Right atrium auricular region (tissue), 2 donors: ENCODE measurements at places on chromosomes 7 and 10. TPM values are rescaled to one million over a fixed set of nuclear protein-coding genes. Genes with fewer than 3 reads are reported as not detected.

DNA sequence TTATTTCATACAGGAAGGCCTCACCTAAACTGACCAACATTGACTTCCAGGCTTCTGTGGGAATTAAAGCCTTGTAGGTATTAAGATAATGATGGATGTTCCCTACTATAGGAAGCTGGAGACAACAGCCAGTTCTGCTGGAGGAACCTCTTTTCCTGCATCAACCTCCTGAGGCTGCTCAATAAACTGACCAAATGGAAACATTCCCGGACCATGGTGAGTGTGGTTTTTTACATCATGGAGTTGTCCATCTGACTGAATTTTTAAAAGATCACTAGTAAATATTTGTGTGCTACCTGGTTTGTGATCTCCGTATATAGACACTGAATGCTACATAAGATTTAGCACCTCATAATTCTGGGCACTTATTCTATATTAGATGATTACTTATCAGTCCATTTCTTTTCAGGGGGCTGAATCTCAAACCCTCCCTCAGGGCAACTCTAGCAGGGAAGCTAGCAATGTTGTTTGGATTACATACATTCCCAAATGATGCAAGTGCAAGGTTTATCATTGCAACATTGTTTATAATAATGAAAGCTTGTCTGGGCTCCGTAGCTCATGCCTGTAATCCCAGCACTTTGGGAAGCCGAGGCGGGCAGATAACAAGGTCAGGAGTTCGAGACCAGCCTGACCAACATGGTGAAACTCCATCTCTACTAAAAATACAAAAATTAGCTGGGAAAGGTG lies 21.5 kb upstream of the SMKR1 start:
- no peaks in the 10 kb centered on the region for H3K36me3 ChIP-seq
- H3K27me3 ChIP-seq, result no peaks in the 10 kb centered on the region
- no peak for DNase-seq
- no peak overlapping the region for H3K27ac ChIP-seq
- no peaks in the 10 kb centered on the region for H3K4me1 ChIP-seq
- no peak overlapping the region for H3K4me3 ChIP-seq

- DNase-seq, result no peak
- no peaks in the 10 kb centered on the region for H3K27me3 ChIP-seq
- H3K4me1 ChIP-seq, result no peaks in the 10 kb centered on the region
- H3K36me3 ChIP-seq, result peaks cover 10% of the 10 kb centered on the region
- H3K27ac ChIP-seq, result peak overlapping the region; percentile 64
- no peak overlapping the region for H3K4me3 ChIP-seq
Observed at GRCh38 chr7:1058821-1059199, 14.5 kb downstream of the GPR146 start.

DNA sequence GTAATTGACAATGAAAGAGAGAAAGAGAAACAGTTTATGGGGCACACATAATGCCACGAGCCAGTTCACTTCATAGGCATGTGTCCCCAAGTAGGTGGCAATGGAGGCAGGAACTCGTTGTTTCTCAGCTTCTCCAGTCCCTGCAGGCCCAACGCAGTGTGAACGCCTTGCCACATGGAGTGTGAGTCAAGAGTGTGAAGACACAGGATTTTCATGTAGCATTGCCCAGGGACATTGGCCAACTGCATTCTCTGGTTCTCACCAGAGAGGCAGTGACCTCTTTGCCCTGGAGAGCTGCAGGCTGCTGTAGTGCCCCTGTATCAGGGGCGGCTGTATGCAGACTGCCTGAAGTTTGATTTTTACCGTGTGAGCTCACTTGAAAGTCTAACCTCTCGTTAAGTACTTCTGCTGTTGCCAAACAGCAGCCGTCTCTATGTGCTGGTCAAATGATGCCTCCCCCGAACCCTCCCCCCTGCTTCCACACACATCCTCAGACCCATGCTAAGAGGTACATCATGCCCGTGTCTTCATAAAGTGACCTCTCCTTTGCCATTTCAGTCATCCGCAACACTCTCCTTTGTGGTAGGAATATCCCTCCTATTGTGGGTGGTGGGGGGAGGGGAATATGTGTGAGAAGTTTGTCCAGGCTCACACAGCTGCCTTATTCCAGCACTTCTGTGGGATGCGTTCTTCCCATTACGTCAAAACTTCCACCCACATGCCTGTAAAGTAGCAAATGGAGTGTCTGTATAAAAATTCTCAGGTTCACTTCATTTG lies 12.7 kb downstream of the LRRC18 start:
- no peak overlapping the region for H3K27ac ChIP-seq
- DNase-seq, result peak; percentile 16
- H3K27me3 ChIP-seq, result no peaks in the 10 kb centered on the region
- H3K36me3 ChIP-seq, result no peaks in the 10 kb centered on the region
- no peak overlapping the region for H3K4me3 ChIP-seq

Gene NUPR2
- total RNA-seq, result not detected

Gene SLC16A12
- total RNA-seq, result 6.0 TPM

Gene ANKRD1
- 3,842 TPM for total RNA-seq

Gene CYP51A1
- total RNA-seq, result 23.0 TPM

DNA sequence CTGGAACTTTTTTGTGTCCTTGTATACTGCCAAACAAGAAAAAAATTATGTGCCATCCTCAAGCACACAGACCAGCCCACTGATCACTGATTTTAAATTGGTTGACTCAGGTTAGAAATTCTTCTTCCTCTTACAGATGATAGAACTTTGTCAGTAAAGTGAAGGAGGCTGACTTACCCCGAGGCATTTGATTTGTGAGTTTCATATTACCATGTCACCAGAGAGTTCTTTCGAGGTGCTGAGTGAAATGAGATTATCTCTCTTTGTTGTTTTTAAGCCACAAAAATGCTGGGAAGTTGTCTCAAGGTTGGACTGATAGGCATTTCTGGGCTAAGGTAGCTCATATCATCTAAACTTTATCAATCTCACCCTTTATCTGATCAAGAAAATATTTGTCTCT lies 78.8 kb upstream of the FAM180A start:
- H3K4me3 ChIP-seq, result no peak overlapping the region
- H3K36me3 ChIP-seq, result no peaks in the 10 kb centered on the region
- H3K27me3 ChIP-seq, result no peaks in the 10 kb centered on the region
- no peaks in the 10 kb centered on the region for H3K4me1 ChIP-seq

Gene CLRN3
- total RNA-seq, result not detected

DNA sequence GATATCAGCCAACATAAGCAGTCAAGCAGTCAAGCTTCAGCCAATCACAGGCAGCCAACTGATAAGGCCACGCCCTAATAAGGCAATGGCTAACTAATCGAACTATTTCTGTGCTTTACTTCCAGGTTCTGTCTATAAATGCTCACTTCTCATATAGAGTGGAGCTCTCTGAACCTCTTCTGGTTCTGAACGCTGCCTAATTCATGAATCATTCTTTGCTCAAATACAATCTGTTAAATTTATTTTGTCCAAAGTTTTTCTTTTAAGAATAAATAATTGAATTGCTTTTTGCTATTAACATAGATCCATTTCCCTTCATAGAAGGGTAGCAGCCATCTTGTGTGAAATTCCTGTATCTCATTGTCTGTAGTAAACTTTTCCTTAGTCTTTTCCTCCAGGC lies 97.9 kb upstream of the TMEM72 start:
- H3K4me3 ChIP-seq, result no peak overlapping the region
- no peaks in the 10 kb centered on the region for H3K36me3 ChIP-seq
- no peaks in the 10 kb centered on the region for H3K27me3 ChIP-seq
- H3K4me1 ChIP-seq, result peaks cover 9% of the 10 kb centered on the region
- H3K27ac ChIP-seq, result no peak overlapping the region

DNA sequence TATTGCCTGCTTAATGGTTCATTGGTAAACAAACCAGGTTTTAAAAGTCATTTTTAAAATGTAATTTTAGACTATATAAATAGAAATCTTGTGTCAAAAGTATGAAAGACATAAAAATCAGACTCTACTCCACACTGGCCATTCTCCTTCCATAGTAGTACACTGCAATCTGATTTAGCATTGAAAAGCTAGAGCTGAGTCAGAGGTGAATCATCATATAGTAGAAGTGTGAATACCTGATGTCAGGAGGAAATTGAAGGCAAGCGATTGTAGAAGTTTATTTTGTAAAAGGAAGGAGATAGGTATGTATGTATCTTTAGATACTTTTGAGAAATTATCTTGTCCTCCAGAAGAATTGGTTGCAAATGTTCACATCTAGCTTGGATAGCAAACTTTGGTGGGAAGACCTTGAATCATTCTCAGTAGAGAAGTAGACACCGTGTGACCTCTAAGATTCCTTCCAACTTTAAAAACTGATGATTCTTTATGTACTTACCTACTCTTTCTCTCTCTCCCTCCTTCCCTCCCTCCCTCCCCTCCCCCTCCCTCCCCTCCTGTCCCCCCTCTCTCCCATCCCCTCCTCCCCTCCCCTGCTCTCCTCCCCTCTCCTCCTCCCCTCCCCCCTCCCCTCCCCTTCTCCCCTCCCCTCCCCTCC lies 88.1 kb downstream of the BTAF1 start:
- no peak overlapping the region for H3K4me3 ChIP-seq
- DNase-seq, result no peak
- H3K4me1 ChIP-seq, result no peaks in the 10 kb centered on the region

DNA sequence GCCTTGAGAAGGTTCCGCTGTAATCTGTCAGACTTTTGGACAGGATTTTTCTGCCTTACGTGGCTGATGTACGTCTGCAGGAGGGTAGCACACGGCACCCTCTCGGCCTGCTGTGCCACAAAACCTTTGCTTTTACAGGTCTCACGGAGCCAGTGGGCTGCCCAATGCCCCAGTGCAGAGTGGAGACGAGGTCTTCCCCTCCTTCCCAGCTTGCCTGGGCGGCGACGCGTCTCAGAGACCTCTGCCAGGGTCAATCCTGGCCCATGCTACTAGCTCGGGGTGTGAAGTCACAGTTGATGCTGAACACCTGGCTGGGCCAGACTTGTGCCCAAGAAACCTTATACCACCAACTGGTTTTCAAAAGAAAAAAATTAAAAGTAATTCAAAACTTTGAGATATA lies 526.4 kb downstream of the DNAJB6 start:
- no peaks in the 10 kb centered on the region for H3K36me3 ChIP-seq
- no peaks in the 10 kb centered on the region for H3K27me3 ChIP-seq
- no peak overlapping the region for H3K27ac ChIP-seq
- DNase-seq, result no peak

DNA sequence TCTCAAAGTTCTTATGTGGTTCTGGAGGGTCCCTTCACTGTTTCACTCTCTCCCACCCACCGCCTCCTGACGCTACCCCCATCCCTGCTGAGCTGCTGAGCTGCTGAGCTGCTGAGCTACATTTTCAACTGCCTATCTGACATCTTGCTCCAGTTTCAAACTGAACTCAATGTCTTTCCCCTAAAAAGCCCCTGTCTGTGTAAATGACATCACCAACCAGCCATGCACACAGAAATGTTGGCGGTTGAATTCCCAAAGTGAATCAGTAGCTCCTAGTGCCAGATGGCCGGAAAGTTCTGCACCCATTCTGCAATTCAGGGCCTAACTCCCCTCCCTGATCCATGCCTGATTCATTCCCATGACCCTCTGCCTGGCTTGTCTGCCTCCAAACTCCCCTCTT lies 71.2 kb downstream of the WNT2 start:
- no peak overlapping the region for H3K4me3 ChIP-seq
- no peak for DNase-seq

- H3K4me1 ChIP-seq, result no peaks in the 10 kb centered on the region
- peak; percentile 23 for DNase-seq
- H3K4me3 ChIP-seq, result no peak overlapping the region
- no peak overlapping the region for H3K27ac ChIP-seq
- no peaks in the 10 kb centered on the region for H3K36me3 ChIP-seq
- H3K27me3 ChIP-seq, result no peaks in the 10 kb centered on the region
Observed at GRCh38 chr10:131700506-131700905, 200.3 kb upstream of the PPP2R2D start.

Gene UTF1
- total RNA-seq, result not detected

Gene RELN
- 6.9 TPM for total RNA-seq

Gene SOSTDC1
- total RNA-seq, result 2.1 TPM

- no peaks in the 10 kb centered on the region for H3K36me3 ChIP-seq
- DNase-seq, result no peak
- H3K4me3 ChIP-seq, result no peak overlapping the region
Observed at GRCh38 chr7:51312951-51313737, 3.5 kb downstream of the COBL start.

- H3K36me3 ChIP-seq, result no peaks in the 10 kb centered on the region
- DNase-seq, result peak; percentile 78
- peaks cover 26% of the 10 kb centered on the region for H3K4me1 ChIP-seq
- peak overlapping the region; percentile 52 for H3K27ac ChIP-seq
Observed at GRCh38 chr7:55546814-55547213, 25.5 kb downstream of the VOPP1 start.

DNA sequence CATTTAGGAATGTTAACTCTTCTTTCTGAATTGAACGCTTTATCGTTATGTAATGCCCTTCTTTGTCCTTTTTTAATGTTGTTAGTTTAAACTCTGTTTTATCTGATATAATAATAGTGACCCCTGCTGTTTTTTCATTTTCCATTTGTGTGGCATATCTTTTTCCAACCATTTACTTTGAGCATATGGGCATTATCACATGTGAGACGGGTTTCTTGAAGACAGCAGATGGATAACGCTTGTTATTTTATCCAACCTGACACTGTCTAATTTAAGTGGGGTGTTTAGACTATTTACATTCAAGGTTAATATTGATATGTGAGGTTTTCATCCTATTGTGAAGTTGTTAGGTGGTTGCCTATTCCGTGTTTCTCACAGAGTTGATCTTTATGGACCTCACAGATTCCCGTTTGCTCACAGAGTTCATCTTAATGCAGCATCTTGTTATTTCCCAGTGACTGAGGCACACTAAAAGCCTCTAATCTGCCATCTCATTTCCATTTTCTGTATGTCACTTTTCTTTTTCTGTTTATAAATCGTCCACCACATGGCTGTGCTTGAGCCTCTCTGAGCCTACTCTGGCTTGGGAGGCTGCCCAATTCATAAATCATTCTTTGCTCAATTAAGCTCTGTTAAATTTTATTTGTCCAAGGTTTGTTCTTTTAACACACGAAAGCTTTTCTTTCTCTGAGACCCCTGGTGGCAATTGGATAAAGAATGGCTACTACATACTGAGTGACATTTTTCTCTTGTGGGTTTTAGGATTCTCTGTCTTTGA lies 286.2 kb downstream of the HTR7 start:
- H3K4me1 ChIP-seq, result no peaks in the 10 kb centered on the region
- H3K4me3 ChIP-seq, result no peak overlapping the region
- H3K27me3 ChIP-seq, result no peaks in the 10 kb centered on the region
- H3K27ac ChIP-seq, result no peak overlapping the region

DNA sequence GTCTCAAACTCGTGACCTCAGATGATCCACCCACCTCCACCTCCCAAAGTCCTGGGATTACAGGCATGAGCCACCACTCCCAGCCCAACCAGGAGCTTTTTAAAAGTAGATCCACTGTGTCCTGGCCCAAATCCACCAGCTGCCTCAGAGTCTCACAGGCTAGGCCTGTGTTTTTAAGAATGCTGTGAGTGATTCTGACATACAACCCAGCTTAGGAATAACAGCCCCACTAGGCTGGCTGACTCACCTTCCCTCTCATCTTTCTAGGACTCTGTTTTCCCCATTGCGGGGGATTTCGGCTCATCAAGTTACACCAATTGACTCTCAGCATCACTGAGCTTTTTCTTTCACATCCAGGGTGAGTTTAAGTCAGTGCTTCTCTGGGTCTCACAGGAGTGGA lies 207.6 kb downstream of the SKIDA1 start:
- no peaks in the 10 kb centered on the region for H3K36me3 ChIP-seq
- no peaks in the 10 kb centered on the region for H3K4me1 ChIP-seq
- no peak for DNase-seq
- no peak overlapping the region for H3K27ac ChIP-seq
